Right renal cortex interstitium (tissue), 3 donors: ENCODE measurements at places on chromosomes 1 and 21. TPM values are rescaled to one million over a fixed set of nuclear protein-coding genes. Genes with fewer than 3 reads are reported as not detected.

DNA sequence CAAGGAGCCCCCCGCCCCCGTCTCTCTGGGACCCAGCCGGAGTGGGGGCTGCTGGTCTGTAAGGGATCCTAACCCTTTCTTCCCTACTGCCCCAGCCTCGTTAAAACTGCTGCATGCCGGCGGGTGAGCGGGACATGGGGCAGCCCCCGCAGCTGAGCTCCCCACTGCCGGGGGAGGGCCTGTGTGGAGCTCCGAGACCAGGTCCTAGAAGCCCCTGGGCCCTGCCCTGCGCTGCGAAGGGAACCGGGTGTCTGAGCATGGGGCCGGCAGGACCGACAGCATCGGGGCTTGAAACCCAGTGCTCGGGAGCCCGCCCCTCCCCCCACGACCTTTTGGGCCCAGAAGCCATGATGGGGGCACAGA, 9.2 kb upstream of the COL6A1 start:
- DNase-seq = no peak

DNA sequence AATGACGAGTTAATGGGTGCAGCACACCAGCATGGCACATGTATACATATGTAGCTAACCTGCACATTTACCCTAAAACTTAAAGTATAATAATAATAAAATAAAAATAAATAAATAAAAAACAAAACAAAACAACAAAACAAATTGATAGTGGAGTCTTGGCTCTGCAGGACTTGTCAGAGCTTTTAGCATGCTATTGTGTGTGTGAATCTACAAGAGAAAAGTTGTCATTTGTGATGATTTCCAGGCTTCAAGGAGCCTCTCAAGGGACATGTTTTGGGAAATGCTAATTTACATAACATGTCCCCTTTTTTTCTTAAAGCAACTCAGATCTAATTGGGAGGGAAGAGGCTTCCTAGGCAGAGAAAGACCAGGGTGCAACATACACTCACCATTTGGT, 9.1 kb downstream of the IL22RA1 start:
- DNase-seq = no peak

DNA sequence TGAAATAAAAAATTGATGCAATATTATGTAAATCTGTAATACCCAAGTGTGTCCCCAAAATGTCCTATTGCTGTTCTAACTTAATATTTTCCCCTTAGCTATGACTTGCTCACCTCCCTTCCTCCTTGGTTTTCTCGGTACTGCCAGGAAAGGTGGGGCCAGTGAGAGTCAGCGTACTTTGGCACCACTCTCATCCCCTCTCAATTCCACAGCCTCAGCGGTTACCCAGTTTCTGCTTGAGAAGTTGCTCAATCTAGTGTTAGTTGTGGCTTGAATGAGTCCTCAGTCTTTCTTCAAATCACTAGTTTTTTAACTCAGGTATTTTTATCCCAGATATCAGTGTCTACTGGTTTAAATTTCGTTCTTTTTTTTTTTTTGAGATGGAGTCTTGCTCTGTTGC, 32.3 kb downstream of the BCAS2 start:
- DNase-seq = no peak

DNA sequence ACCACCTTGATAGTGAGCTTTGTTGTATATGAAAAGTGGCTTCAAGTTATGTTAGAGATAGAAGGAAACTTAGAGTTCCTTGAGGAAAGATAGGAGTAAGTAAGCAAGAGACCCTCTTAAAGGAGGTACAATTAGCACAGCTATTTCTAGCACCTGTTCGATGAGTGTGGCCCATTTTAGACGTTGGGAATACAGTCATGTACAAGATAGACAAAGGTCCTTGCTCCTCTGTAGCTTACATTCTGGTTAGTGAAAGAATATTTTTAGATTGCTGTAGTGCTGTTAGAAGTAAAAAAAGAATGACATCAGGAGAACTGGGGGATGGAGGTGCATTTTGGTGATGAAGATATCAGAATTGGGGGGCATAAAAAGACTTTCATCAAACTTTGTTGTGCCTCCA, 47.5 kb downstream of the MRPS6 start:
- no peak for DNase-seq

DNA sequence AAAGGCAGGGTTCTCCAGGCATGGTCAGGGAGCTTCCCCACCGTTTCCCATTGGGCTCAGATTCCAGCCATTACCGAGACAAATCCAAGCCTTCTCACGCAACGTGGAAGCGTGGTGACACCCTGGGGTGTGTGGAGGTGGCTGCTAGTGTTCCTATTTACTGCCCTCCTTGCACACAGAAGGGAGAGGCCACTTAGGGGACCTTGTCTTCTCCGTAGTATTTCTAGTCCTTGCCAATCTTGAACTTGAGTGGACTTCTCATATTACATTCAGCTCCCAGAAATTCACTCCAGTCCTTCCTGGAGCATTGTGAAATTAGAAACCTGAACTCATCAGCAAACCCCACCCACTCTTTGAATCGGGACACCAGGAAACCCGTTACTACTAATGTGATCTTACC, 131.6 kb downstream of the AJAP1 start:
- DNase-seq = no peak

The LCE1F gene
- not detected for polyA plus RNA-seq
